ELF-1 (cell line): ENCODE measurements at places on chromosomes 5 and 9.

- DNase-seq = no peak
Measured at GRCh38 chr9:116361547-116361946, 208.0 kb downstream of the PAPPA start.

- DNase-seq = no peak
Measured at GRCh38 chr9:93500571-93501298, 47.4 kb upstream of the FAM120AOS start.

DNA sequence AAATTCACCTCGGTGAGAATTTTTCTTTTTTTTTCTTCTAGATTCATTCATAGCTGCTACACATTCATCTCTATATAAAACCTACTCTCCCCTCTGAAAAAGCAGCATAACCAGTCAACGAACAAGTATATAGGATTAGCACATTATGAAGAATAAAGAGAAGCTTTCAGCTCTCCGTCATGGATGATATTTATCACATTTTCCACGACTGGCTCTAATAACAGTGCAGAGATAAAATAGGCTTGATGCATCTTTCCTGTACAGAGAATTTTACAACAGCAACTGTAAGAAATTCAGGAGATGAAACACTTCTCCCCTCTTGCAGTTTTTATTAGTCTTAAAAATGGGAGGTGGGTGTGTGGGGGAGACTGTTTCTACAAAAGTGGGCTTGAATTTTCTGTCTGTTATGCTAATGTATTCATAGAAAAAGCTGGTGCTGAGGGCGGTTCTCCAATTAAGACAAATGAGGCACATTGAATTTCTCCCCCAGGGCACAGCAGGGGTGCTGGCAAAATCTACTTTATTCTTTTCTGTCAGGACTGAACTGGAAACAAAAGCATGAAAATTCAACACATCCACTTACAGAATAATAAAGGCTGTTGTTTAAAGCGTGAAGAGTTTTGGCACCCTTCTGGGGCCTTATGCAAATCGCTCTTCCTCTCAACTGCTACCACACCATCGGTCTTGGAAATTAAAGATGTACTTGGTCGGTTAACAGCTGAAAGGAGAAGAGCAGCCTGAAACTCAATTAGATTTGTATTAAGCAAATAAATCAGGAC is 233.9 kb upstream of the ZNF608 start:
- DNase-seq = peak; percentile 77

GRCh38 chr5:145920542-145921210 is 15.7 kb upstream of the SH3RF2 start:
- no peak for DNase-seq

- no peak for DNase-seq
Measured at GRCh38 chr9:36149197-36149596, 12.7 kb downstream of the GLIPR2 start.
